ENCODE measurements at places on chromosomes 1 and 21.
A peak's percentile ranks its signal among the peaks of the same experiment; 100 is the strongest.

- DNase-seq: no peak
Measured at GRCh38 chr1:30661311-30661710, 62.1 kb downstream of the MATN1 start.

DNA sequence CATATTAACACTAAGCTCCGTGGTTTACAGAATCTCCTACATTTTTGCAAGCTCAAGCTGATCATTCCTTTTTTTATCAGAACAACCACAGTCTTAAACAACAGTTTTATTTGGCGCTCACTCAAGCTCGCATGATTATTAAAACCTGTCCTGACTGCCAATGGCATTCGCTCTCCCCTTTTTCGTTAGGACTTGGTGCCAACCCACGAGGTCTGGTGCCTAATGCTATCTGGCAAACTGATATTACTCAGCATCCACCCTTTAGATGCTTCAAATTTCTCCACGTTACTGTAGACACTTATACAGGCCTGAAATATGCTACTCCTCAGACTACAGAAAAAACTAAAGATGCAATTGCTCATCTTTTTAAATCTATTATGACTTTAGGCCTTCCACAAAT, 23.0 kb upstream of the ITLN1 start:
- DNase-seq: peak; percentile 58

DNA sequence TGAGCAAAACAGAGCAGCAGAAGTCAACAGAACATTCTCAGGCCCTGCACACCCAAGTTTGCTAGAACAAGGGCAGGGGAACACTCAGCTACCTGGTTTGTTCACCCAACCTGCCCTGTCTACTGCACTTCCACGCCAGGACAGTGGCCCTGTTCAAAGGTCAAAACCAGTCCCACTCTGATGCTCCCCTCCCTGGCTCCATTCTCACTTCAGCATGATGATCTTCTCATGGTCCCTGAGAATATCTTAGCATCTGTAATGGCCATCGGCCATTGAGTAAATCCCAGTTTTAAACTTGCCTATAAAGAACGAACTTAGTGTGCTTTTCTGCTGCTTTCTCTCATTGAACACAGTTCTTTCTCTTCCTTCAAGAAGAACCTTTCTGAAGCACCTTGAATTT, 293.6 kb downstream of the SMYD3 start:
- no peak for DNase-seq

DNA sequence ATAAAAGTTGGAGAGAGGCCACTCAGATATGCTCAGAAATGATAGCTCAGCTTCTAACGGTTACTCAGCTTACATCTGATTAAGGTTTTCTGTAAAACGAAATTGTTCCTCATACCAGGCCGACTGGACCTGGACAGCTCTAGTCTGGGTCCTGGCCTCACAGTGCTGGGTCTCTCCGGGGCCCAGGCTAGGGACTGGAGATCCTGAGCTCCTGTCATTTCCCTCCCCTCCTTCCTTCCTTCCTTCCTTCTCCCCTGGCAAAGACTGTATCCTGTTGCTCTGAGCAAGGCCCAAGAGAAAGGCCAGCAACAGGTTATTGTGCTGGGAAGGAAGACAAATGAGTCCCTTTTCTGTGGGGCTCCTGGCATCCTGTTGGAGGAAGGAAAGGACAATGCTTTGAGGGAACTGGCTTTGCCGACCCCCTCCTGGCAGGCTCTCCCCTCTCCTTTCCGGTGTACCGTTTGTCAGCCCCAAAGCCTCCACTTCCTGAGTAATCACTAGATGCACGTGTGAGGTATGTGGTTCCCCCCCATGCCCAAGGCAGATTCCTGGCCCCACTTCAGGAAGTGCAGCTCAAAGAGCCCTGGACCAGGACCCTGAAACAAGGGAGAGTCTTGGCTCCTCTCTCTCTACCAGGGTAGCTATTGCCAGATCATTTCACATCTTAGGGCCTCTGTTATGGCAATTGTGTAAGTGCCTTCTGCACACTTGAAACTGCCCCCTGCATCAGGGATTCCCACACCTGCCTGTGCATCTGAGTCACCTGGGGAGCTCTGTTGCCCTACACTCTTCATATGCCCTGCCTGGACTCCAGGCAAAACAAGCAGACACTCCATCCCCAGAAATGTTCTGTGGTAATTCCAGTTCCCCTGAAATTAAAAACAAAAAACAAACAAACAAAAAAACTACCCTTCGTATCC, 212.7 kb upstream of the FGGY start:
- DNase-seq: no peak

DNA sequence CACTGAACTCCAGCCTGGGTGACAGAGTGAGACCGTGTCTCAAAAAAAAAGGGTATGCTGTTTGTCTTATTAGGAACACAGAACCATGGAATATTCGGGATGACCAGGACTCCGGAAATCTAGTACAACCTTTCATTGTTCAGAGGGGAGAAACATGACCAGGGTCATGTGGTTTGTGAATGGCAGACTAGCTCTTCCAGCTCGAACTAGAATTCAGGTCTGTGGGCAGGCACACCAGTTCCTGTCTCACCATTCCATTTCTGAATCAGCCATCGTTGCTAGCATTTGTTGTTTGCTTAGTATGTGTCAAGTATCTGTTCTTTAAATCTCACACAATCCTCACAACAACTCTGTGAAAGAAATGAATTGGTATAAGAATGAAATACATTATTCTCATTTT, 50.9 kb downstream of the MDM4 start:
- DNase-seq: no peak

DNA sequence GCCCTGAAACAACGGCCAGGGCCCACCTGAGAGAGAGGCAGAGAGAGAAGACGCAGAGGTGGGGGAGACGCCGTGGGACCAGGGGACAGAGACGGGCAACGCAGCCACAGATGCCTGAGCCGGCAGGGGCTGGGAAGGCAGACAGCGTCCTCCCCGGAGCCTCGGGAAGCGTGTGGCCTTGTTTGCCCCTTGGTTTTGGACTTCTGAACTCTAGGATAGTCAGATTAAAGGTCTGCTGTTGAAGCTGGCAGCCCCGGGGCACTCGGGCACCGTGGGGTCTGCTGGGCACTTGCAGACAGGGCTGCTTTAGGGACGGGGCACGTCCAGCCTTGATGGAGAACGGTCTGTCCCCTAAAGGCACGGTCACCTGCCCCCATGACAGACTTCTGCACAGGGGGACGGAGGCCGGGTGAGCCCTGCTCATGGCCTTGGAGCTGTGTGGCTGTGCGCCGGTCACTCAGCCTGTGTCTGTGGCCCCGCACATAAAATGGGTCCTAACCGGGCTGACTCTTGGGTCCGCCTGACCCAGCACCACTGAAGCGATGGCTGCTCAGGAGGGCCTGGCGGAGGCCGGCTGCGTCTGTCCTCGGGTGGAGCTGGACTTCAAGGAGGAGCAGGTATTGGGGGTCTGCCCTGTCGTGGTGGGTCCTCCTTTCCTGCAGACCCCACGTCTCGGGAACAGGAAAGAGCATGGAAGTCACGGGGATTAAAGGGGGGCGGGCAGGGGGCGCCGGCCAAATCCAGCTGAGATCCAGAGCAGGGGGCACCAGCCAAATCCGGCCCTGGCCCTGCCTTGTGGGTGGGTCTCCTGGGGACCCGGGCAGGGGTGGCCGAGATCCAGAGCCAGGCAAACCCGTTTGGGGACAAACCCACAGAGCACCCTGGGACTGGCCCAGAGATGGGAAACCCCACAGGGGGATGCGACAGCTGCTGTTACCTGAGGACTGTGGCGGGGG, 9.6 kb upstream of the RNF223 start:
- DNase-seq: no peak

DNA sequence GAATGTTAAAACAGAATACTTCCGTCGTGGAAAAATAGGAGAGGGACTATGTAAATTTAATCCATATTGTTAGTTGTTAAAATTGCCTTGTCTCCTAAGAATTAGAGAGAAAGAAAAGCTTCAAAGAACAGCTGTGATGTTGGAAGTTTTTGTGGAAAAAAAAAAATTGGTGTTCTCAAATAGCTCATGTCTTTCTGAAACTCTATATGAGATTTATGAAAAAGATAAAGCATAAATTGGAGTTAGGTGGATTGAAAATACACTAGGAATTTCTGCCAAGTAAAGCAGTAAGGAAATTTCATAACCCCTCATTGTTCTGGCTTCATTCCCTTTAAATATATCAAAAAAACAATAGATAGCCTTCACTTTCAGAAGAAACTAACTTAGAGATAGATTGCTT, 274.0 kb upstream of the ADAMTS5 start:
- DNase-seq: no peak

- no peak for DNase-seq
Measured at GRCh38 chr1:118049981-118050380, 120.4 kb downstream of the WDR3 start.

GRCh38 chr1:235918465-235918864, 51.8 kb upstream of the LYST start:
- no peak for DNase-seq

GRCh38 chr21:39538453-39539042, 74.2 kb upstream of the B3GALT5 start:
- peak; percentile 30 for DNase-seq

GRCh38 chr1:202011994-202012393, 1.6 kb downstream of the ELF3 start:
- DNase-seq: no peak

DNA sequence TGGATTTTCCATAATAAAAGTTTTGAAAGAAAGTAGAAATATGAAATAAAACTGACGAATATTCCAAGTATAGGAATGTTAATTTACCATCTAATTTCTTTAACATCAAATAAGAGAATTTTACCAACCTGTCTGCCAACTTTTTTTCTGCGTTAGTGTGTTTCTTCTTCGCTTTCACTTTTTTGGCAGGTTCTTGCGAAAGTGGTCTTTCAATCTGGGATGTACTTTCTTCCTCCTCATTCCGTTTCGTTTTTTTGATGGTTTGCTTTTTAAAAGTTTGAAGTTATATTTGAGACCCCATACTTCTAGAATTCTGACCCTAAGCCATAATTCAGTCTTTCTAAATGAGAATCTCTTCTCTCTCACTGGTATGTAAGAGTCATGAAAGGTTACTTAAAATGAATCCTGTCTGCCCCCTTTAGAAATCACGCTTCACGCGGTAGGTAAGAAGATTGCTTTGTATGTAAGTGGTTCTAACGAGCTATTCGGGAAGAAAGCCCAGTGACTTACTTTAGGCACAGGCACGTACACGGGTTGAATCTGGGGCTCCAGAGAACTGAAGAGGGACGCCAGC, 580 bp downstream of the RBM34 start:
- no peak for DNase-seq

DNA sequence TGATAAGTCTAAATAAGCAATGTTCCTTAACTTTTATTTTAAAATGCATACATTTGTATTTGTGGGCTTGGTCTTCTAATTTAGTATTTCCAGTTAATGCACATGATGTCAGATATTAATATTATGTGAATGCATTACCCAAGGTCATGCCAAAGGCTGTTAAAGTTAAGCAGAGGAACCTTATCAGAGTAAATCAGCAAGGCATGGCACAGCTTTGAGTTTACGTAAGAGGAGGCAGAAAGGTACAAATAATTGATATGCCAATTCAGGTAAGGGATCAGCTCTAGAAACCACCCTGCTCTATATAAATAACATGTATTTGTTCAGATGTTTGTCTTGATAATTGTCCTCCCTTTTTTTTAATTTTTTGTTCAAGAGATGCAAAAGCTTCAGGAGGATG, 64.5 kb upstream of the CHRM3 start:
- DNase-seq: no peak

- no peak for DNase-seq
Measured at GRCh38 chr1:29625084-29625420, 388.7 kb downstream of the PTPRU start.

DNA sequence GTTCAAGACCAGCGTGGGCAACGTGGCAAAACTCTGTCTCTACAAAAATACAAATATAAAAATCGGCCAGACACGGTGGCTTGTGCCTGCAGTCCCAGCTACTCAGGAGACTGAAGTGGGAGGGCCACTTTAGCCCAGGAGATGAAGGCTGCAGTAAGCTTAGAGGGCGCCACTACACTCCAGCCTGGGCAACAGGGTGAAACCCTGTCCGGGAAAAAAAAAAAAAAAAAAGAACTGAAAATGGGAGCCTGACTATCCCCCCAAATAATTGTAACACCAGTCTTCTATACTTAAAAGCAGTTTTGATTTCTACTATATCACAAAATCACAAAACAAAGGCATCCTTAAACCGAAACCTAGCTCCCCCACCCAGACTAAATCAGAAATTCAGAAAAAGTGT, 60.3 kb downstream of the CDC42BPA start:
- no peak for DNase-seq

GRCh38 chr1:228268881-228269265, 61.0 kb downstream of the OBSCN start:
- DNase-seq: no peak

DNA sequence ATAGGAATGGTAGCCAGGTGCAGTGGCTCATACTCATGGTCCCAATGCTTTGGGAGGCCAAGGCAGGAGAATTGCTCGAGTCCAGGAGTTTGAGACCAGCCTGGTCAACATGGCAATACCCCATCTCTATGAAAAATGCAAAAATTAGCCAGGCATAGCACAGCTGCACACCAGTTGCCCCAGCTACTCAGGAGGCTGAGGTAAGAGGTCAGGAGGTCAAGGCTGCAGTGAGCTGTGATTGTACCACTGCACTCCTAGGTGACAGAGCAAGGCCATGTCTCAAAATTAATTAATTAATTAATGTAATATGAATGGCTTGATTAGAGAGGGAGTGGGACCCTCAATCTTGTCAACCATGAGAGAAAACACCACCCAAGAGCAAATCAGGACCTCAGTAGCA, 198.7 kb upstream of the DUSP10 start:
- DNase-seq: no peak

DNA sequence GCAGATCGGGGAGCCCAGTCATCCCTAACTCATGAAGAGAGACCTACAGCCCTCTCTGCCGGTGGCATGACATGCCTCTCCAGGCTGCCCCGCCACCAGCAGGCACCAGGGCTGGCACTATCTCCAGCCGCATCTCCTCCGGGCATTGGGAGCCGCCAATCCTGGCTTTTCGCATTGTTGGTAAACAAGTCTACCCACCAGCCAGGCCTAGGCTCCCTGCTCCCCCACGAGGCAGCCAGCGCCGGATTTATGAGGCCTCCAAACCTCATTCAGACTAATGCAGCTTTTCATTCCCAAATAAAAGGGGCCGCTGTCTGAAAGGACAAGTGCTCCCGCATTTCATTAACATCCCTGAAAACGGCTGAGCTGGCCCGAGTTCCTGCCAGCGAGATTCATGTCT, 3.4 kb upstream of the GRIK3 start:
- no peak for DNase-seq

DNA sequence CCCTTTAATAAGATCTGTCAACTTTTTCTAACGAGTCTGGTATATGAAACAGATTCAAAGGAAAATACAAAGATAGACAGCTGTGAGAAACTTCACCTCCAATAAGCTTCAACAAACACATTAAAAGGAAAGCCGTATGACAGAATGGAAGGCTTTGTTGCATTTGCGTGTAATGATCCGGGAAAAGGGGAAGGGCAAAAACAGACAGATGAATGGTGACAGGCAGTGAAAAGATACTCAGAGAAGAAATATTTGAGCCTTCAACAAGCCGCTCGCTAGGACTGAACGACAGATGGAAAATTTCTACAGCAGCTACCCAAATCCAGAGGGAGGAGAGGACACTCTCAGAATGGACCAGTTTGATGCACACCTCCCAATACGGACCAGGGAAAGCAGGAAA, 14.9 kb downstream of the COPA start:
- no peak for DNase-seq
